ENCODE measurements at places on chromosomes 12 and 14.

DNA sequence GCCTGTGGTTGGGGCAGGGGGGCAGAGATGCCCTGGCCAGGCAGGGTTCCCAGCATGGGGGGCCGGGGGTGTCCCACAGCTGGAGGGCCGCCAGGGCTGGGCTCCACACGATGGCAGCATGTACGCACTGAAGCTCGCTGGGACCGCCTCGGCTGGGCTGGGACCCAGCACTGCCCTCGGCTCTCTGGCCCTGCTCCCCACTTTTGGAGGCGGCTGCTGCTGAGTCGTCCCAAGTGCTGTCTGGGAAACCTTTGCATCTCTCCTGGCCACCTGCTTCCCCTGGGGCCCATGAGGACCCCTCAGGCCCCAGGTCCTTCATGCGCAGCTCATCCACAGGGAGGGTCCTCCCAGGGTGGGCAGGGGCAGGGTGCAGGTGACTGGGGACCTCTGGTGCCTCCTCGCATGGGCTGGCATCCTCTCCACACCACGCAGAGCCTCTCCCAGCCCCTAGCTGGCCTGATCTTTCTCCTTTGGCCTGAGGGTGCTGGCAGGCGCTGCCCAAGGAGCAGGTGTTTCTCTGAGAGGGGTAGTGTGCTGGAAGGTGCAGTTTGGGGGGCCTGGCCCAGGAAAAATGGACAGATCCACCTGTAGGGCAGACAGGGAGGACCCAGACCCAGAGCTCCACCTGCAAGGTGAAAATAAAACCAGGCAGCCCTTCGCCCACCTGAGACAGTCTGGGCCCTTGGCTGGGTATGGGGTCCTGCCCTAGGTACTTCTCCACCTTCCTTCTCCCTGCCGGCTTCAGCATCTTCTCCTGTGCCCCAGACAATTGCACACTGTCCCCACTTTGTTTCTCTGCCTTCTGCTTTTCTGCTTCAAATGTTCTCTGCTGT, 46.9 kb downstream of the DLK1 start:
- DNase-seq, result no peak

DNA sequence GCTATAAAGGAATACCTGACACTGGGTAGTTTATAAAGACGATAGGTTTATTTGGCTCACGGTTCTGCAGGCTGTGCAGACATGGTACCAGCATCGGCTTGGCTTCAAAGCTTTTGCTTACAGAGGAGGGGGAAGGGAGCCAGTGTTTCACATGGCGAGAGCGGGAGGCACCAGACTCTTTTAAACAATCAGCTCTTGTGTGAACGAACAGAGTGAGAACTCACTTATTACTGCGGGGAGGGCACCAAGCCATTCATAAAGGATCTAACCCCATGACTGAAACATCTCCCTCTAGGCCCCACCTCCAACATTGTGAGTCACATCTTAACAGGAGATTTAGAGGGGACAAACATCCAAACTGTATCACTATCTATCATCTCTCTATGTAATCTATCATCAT, 227.4 kb downstream of the TMEM132D start:
- no peak for DNase-seq

DNA sequence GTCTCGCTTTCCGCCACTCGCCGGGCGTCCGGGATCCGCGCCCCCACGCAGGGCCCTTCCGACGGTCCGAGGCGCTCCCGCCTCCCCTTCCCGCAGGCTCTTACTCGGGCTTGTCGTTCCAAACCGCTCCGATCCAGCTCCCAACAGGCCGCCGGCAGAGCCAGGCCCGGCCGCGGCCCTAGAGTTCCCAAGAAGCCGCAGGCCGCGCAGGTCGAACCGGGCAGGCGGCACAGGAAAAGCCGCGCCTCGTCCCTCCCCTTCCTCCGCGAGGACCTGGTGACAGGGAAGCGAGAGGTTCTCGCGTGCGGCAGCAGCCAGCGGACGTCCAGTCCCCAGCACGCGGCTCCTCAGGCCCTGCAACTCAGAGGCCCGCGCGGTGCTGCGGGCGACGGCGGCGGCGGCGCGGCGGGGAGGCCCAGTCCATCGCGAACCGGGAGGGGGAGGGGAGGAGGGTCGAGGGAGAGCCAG, 272 bp downstream of the HECTD1 start:
- DNase-seq, result peak; percentile 17

- no peak for DNase-seq
These were observed 1116.9 kb upstream of the TMEM132C start for GRCh38 chr12:127150028-127150427.

GRCh38 chr14:99946652-99947489, 118.4 kb upstream of the EVL start:
- no peak for DNase-seq

DNA sequence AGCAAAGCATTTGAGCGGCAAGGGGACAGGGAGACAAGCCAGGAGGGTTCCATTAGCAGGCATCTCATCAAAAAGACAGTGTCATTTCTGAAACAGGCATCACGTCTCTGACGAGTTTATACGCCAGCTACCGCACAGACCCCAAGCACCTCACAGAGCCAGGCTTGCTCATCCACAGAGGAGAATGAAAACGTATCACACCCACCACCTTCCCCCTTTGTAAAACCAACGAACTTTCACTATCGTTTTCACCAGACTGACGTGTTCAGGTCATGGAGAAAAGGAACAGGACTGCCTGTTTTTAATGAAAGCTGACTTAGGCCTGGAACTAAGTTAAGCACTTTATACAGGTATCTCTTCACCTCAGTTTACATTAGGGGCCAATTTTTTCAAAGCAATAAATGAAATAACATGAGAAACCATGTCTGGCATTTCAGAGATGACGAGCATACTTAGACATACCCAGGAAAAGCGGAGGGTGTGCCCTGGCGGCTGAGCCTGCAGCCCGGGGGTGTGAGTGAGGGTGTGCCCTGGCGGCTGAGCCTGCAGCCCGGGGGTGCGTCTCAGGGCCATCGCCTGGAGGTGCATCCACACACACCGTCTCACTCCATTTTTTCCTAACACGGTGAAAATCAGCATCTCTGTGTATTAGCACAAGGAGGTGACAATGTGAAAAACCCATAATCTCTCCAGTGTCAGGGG, 41.9 kb downstream of the STX2 start:
- no peak for DNase-seq

DNA sequence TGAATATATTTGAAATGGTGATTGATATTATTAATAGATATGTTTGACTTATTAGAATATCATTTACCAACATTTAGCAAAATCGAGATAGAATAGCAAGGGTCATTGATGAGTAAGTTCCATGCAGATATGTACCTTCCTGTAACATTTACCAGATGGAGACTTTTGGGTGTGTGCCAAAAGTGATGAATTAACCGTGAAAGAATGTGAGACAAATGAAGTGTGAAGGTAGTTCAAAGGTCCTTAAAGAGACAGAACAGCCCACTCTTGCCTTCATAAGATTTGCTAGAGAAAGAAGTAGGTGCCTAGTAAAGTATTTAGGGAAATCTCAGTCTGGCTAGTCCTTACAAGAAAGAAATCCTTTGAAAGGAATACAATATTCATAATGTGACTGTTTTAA, 45.5 kb downstream of the FGD4 start:
- DNase-seq, result no peak

DNA sequence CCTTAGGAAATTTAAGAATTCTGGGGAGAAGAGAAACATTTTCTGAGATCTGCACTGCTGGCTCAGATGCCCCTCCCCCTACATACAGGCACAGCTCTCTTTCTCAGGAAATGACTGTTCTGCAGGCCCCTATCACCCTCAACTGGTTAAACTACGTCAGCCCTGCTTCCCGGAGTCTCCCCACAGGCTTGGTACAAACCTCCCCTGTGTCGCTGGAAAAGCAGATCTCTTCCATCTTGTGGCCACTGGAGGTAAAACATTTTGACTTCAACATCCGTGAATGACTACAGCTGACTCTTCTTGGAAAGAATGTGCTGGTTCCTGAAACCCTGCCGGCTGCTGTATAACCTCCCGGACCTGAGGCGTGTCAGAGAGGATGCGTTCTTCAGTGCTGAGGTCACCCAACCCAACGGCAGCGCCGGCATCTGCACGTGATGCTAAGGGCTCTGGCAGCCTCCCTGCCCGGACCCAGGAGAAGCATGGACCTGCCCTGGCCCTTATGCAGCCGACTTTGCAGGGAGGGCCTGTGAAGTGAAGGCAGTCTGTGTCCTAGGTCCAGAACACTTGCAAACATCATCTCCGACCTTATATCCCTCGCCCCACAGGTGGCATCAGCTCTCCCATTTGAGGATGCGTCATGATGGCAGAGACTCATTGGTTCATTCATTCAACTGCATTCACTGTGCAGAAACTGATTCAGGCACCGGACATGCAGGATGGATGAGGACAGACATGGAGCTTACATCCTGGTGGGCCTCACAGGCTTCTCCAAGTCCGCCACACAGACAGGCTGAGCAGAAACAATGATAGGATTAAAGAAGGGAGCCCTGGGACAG, 129.2 kb downstream of the GCH1 start:
- peak; percentile 99 for DNase-seq

DNA sequence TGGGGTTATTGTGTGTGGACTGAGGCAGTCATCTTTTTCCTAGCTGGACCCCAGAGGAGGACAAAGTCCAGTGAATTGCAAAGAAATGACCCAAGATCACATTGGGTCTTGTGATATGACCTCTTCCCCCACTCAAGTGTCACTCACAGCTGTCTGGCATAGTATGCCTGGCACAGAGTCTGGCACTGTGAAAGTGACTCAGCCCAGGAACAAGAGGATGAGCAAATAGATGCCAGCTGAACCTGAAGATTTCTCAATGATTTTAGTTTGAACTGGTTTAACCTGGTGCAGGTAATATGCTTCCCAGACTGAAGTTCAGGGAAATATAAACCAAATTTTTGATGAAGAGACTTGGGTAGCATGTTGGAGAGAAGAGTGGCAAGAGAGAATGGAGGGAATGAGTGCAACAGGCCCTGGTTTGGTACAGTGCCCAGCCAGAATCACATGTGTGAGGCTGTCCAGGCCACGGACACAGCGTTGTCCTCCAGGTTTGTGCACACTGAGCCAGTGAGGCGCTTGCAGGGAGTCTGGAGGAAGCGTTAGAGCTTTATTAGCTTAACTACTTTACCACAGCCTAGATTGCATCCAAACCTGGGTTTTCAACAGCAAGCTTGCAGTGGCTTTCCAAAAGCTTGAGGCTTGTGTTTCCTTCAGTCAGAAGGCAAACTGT, 332.9 kb downstream of the NUAK1 start:
- no peak for DNase-seq

- no peak for DNase-seq
These were observed 9.1 kb downstream of the SNX6 start for GRCh38 chr14:34620839-34621238.

DNA sequence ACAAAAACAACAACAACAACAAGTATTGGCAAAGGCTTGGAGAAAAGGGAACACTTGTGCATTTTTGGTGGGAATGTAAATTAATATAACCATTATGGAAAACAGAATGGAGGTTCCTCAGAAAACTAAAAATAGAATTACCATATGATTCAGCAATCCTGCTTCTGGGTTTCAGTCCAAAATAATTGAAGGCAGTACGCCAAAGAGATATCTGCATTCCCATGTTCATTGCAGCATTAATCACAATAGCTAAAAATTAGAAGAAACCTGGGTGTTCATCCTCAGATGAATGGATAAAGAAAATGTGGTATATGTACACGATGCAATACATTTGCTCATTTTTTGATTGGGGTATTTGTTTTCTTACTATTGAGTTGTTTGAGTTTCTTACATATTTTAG, 813.0 kb downstream of the NRXN3 start:
- DNase-seq, result no peak

DNA sequence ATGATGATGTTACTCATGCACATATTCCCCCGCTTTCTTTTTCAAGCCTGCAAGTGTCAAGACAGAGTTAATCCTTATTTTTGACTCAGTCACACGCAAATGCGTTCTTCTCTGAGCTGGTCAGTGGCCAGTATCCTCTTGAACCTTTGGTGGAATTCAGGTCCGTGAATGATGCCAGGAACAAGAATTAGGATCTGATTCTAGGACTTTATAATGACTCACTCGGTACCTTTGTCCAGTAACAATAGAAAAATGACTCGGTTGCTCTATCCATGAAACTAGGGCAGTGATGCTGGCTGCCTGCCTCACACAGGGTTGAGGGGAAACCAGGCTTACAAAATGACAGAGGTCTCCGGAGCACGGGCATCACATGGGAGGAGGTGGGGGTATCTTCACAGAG, 185.8 kb upstream of the NUDT4 start:
- DNase-seq, result no peak

DNA sequence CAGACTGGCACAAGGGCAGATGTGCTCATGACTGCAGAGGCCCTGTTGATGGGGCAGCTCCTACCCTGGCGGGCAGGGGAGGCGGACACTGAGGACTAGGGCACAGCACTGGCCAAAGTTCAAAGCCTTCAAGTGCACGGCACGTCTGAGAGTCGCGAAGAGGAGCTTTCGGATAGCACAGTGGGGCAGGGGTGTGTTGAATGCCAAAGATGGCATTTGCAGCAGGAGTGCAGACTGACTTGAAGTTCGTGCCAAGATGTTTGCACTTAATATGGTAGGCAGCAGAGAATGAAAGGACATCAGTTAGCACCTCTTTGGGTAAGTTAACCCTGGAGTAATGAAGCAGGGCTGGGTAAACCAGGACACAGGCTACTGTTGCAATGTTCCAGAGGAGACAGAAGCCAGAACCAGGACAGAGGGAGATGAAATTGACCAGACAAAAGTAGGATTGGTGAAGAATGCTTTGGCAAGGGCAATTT, 6.7 kb upstream of the EML1 start:
- no peak for DNase-seq

DNA sequence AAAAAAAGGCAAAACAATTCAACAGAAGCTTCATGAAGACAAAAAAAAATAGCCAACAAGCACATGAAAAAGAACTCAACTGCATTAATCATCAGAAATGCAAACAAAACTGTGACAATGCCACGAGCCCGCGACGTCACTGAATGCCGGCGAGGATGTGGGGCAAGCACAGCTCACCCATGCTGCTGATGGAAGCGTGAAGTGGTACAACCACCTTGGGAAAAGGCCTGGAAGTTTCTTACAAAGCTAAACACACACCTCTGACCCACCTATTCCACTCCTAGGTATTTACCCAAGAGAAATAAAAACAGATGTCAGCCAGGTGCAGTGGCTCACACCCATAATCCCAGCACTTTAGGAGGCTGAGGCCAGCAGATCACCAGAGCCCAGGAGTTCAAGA, 10.5 kb downstream of the BTBD6 start:
- no peak for DNase-seq

GRCh38 chr12:117897372-117898161, 71.2 kb downstream of the KSR2 start:
- no peak for DNase-seq

DNA sequence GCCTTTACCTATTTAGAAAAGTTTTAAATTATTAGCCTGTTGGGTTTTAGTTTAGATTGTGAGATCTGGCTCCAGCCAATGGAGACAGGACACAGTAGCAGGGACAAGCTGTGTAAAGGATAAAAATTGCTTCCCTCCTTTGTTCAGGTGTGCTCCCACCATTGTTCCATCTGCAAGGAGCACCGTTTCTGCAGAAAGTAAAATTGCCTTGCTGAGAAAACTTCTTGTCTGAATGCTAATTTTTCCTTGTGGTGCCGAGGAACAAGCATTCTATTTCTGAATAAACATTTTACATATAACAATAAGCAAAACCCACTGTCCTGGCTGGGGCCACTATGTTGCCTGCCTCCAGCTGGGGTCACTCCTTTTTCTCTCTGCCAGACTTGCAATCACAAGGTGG, 72.7 kb upstream of the ZFP36L1 start:
- DNase-seq, result no peak
